Smooth muscle cell of trachea (primary cell): ENCODE measurements at places on chromosomes 12 and 14. TPM values are rescaled to one million over a fixed set of nuclear protein-coding genes. Genes with fewer than 3 reads are reported as not detected.

The KRT75 gene
- not detected in 2 replicates for total RNA-seq

The RAPGEF3 gene
- total RNA-seq: 6.8 and 10.8 TPM in 2 replicates

The UNC79 gene
- total RNA-seq: under 0.01 and 0.33 TPM in 2 replicates

The OR11G2 gene
- not detected in 2 replicates for total RNA-seq

The TMTC1 gene
- 44.1 and 125 TPM in 2 replicates for total RNA-seq

The PTPRB gene
- total RNA-seq: 0.33 and 0.73 TPM in 2 replicates

The TOMM20L gene
- not detected in 2 replicates for total RNA-seq

The PTPRO gene
- 1.2 and 2.3 TPM in 2 replicates for total RNA-seq

The PTPN6 gene
- under 0.01 TPM in 1 of 2 replicates, not detected in the other for total RNA-seq

The DHH gene
- total RNA-seq: under 0.01 and 0.17 TPM in 2 replicates

The TAS2R30 gene
- total RNA-seq: 3.6 and 9.0 TPM in 2 replicates

The FOXN4 gene
- total RNA-seq: not detected in 2 replicates

The GRIN2B gene
- total RNA-seq: not detected in 2 replicates
